ENCODE measurements at places on chromosomes 11 and 22.

DNA sequence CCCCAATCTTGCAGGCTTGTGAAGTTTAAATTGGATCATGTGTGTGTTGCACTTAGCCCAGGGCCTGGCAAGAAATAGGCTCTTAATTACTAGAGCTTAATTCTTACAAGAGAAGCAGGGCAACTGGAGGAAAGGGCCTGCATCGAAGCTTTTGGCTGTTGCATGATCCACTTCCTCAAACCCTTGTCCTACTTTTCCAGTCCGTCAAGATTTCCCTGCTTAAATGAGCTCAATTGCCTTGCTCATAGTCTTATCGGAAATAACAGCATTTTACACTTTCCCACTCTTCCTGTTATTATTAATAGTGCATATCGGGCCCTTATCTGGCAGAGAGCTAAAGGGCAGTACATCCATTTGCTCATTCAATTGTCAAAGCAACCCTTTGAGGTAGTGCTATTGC lies 18.1 kb downstream of the DTX4 start:
- no peak for DNase-seq

DNA sequence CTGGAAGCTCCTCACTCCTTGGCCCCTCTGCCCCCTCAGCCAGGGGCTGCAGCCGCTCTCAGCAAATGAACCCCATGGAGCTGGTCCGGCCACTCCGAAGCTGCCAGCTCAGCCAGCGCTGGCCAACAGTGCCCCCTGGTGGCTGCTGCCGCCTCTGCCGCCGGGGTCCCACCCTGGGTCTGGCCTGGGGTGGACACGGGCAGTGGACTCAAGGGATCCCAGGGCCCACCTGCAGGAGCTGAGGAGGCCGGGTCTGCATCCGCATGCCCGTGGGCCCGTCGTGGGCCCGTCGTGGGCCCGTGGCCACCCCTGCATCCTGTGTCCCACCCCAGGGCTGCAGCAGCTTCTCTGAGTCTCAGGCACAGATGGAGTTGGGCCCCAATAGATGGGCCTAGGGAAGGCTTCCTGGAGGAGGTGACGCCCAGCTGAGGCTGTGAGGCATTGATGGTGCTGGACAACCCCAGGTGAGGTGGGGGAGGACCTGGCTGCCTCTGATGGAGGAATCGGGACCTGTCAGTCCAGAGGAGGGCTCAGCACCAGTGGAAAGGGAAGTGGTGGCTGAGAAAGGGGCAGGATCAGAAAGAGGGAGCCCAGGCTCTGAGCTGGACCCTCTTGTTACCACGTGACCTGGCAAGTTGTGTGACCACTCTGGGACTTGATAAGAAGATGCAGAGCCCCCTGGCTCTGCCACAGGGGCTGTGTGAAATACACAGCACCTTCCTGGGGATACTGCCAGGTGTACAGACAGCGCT lies 522.3 kb downstream of the BRD1 start:
- DNase-seq = peak; percentile 46

DNA sequence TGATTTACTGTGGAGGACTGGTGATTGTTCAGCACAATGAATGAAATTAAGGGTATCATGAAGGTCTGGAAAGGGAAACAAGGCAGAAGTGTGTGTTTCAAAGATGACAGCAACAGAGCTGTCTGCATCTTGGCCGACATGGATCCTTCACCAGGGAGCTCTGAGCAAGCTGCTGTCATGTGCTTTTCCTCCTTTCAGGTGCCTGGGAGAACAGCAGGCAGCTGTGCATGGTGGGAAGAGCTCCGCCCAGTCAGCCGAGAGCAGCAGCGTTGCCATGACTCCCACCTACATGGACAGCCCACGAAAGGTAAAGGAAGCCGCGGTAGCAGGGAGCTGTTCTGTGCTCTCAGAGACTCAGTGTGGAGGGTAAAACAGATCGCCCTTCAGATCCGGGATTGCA lies 87.1 kb upstream of the YWHAH start:
- DNase-seq = no peak

DNA sequence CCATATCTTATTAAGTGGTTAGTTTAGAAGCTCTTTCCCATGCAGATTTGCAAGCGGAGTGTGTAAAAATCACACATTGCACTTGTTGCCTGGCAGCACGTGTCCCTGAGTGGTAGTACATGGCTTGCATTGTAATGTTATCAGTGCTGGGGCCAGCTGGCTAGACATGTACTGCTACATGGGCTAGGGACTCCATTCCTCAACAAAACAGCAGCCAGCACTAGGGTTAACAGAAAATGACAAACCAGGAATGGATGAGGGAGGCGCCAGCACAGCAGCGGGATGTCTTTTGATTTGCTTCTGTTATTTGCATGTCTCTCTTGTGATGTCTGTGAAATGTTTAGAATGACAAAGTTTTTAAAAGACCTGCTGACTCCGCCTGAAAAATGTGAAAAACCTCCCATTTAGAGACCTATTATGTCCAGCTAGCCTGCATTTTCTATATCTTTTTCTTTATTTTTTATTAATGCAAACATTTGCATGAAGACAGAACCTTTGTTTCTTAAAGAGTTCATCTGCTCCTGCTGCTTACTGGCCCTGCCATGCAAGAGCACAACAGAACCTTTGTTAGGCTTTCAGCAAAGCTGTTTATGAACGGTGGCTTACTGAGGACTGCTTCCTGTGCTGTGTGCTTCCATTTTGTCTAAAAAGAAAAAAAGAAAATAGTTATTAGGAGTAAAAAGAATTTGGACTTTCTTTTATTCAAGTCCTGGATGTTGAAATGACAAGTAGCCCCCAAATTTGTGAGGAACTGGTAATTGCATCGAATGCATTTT lies 40.7 kb downstream of the CSTPP1 start:
- no peak for DNase-seq

- no peak for DNase-seq
Measured at GRCh38 chr11:77883775-77884174, 62.8 kb downstream of the AAMDC start.

DNA sequence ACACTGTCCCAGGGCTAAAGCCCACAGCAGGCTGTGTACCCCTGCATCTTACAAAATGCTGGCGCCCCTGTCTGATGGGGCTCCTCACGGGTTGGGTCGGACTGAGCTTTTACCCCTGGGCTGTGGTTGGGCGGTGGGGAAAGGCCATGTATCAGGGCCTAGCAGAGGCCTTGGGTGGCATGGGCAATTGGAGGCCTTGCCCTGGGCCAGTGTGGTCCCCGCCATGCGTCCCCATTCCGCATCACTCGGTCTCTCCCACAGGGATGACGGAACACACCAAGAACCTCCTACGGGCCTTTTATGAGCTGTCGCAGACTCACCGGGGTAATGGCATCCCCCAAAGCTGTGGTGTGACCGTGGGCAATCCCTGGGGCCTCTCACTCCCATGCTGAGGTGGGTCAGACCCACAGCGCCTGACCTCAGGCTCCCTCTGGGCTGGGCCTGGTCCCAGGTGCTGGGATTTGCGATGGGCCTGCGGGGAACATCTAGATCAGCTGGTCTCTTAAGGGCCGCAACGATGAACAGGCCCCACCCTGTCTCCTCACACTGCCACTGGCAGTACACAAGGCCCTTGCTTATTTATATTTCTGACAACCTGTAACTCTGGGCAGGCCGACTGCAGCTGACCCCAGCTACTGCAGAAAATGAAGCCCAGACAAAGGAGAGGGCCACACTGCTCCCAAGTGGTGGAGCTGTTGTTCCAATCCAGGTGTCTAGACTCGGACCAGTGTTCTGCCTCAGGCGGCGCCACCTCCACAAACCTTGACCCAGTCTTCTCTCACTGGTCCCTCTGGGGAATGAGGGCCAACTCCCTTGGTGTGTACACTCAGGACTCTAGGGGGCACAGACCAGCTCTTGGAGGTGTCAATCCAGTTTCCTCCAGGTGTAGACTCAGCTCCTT lies 12.3 kb downstream of the SLC16A8 start:
- no peak for DNase-seq

- no peak for DNase-seq
Measured at GRCh38 chr11:134410766-134411165, 1.3 kb downstream of the B3GAT1 start.

DNA sequence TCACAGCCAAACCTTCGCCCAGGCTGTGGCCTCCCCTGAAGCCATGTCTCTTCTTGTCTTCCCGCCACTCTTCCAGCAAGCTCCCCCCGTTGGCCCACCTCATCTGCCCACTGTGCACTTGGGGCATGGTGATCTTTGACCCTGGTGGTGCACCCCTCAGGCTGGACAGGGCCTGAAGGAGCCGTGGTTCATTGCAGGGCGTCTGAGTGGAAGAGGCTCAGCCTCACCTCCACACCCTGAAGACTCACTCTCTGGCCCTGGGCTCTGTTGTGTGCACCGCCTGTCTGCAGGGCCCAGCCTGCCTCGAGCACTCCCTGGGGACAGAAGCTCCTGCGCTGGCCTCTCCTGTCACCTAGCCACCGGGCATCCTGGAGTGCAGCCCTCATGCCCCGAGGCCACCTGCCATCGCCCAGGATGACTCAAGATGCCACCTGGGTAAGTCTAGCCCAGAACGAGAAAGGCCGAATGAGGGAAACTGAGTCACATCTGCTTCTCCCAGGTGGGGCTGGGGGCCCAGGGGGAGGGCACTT lies 40.8 kb upstream of the PPARA start:
- no peak for DNase-seq

DNA sequence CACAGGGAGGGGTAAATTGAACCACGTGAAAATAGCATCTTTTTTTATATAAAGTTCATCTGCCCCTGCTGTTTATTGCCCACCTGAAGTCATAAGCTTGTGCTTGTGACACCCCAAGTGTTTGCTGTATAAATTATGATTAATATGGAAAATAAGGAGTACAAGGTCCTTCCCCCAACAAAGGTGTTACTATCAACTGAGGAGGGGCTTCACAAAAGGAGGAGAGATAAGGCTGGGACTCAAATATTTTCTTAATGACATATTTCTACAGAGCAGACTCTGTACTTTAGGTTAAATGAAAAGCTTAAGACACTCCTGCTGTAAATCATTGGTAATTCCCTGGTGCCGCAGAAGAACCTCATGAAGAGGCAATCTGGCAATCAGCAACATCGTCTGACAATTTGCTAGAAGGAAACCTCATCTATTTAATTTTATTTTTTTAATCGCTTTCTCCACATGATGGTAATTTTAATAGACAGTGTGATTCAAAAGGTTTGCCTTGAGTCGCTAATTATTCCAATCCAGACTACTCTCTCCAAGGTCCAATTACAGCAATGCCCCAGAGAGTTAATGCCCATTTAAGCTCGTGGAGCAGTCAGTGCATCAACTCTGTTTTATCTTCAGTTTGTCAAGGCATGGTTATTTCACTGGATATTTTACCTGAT lies 1432.4 kb downstream of the FAM181B start:
- no peak for DNase-seq

- no peak for DNase-seq
Measured at GRCh38 chr22:45124176-45124847, 39.4 kb upstream of the NUP50 start.

DNA sequence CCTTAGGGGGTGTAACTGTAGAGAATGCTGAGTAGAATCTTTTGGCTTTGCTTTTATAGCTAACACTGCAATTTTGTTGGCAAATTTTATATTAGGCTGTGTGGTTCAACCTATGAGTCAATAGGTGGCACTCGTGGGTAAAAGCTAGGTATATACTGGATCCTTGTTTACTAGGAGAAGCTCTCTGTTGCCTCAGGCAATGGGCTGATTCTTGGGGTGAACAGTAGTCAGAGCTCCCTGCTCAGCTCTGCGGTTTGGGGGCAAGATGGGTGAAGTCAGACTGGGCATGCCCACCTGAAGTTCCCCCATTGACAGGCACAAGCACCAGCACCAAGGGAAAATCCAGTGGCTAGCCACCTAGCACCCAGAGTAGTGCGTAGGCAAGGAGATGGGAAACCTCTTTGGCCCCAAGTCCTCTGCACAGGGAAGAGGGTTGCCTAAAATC lies 238.7 kb downstream of the FAM181B start:
- no peak for DNase-seq

- DNase-seq = no peak
Measured at GRCh38 chr11:12897390-12897789, 111.7 kb upstream of the RASSF10 start.

DNA sequence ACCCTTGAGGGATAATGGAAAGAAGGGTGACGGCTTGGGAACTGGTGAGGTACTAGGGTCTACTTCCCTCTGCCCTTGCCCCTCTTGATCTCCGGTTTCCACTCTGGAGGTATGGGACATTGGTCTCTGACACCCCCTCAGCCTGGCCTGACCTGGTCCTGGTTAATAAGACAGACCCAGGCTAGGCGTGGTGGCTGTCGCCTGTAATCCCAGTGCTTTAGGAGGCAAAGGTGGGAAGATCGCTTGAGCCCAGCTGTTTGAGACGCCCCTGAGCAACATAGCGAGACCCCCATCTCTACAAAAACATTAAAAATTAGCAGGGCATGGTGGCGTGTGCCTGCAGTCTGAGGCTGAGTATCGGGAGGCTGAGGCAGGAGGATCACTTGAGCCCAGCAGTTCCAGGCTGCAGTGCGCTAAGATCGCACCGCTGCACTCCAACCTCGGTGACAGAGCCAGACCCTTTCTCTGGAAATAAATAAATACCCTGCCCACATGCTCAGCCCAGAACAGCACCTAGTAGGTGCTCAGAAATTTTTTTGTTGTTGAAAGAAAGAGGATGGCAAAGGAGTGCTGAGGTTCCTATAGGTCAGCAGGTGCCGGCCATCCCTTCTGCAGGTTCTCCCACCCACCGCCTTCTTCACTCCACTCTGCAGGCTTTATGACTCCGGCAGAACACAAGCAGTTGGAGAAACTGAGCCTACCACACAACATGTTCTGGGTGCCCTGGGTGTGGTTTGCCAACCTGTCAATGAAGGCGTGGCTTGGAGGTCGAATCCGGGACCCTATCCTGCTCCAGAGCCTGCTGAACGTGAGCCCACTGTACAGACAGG lies 6.3 kb downstream of the BEST1 start:
- no peak for DNase-seq

DNA sequence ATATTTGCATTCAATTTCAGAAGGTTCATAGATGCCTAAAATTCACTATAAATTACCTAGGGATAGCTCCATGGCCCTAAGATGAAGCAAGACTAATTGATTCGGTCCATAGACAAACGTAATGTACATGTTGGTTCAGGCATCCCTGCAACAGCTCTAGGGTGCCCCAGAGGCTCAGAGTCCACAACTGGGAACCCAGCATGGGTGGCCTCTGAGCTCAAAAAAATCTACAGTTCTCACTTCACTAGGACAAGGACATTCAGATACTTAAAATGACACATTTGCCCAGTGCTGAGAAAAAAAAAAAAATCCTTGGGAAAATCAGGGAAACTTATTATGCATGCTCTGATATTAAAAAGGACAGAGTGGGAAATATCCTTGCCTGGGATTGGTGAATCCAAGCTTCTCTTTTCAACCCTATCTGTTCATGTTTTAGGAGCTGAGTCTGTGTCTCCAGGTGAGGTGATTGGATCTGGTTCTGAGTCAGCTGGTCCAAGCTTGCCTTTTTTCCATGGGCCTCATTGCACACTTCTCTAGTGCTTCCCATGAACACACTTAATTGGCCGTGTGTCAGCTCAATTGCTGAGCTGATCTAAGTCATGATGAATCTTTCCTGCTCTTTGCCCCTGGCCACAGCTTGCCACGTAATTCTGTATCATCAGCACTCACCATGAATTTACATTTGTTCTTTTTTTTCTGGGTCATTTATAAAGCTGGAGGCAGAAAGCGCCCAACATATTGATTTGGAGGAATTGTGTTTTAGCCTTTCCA lies 116.3 kb upstream of the RCN1 start:
- no peak for DNase-seq

- DNase-seq = no peak
Measured at GRCh38 chr22:38866024-38866398, 6.0 kb downstream of the CBX6 start.

GRCh38 chr11:64216879-64217278 lies 9.1 kb downstream of the TRPT1 start:
- no peak for DNase-seq

GRCh38 chr11:17459236-17459896 lies 17.3 kb downstream of the ABCC8 start:
- no peak for DNase-seq
